ENCODE measurements at places on chromosomes 2 and 18.

DNA sequence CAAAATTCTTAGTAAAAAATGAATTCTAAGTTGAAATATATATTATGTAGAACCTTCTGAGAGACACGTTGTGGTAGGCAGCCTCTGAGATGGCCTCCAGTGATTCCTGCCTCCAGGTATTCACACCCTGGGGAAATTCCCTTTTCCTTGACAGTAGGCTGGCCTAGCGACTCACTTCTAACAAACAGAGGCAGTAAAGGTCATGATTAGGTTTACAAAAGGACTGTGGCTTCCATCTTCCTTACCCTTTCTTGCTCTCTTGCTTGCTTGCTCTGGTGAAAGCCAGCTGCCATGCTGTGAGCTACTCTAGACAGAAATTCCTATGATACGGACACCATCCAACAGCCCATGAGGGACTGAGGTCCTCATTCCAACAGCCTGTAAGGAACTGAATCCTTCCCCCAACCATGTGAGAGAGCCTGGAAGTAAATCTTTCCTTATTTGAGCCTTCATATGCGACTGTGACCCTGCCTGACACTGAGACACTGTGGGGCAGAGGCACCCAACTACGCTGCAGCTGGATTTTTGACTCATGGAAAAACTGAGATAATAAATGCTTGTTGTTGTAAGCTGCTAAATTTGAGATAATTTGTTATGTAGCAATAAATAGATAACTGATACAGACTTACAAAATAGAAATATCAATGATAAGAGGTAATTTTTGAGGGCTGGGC lies 32.7 kb upstream of the SERTAD2 start:
- DNase-seq = no peak

DNA sequence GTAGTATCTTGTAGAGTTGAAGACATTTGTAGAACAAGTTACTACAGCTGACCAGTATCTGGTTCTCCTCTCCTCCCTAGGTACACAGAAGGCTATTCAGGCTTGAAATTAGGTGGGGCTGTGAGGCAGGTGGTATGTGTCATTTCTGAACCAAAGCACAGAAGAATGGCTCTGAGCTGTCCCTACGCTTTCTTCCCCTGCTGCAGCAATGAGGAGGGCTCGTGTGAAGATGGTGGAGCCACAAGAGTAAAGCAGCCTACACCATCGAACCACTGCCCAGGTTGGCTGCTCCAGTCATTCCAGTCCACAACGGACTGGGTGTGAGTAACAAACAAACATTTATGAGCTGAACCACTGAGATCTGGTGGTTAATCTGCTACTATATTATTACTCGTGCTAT lies 148.9 kb downstream of the DTNB start:
- DNase-seq = no peak

- peak; percentile 39 for DNase-seq
Observed at GRCh38 chr2:14903709-14904374, 271.3 kb downstream of the LRATD1 start.

DNA sequence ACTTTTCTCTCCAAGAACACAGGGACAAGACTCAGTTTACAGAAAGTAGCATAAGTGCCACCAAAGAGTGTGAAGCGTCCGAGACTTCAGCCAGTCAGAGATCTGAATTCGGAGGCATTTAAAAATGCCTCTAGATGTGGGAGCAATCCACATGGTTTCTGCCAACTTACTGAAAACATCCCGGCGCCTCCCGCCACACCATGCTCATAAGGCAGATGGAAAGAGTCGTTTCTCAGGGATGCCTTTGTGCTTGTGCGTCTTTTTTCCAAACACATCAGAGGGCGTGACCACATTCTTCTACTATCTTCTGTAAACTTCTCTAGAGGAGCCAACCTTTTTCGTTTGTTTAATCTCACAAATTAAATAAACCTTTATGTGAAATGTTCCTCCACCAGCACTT lies 88.7 kb downstream of the NRP2 start:
- DNase-seq = peak; percentile 20

- DNase-seq = no peak
Observed at GRCh38 chr2:215059724-215060123, 78.7 kb downstream of the ABCA12 start.
